ENCODE measurements at places on chromosomes 5 and 9.

- no peak for DNase-seq
Observed at GRCh38 chr9:136787690-136788400, 3.3 kb upstream of the TMEM141 start.

DNA sequence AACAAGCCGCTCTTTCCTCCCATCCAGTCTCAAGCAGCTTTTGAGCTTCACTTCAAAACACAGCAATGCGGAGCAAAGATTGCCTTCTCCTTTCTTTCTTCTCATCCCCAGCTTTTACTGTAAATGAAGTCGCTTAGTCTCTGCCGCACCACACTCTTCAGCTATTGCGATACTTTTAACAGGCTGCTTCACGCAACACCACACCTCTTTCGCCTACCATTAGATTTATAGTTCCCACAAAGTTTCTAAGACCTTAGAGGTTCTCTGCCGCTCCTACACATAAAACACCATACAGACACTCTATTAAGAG lies 711 bp downstream of the PGGT1B start:
- no peak for DNase-seq

- DNase-seq = no peak
Observed at GRCh38 chr9:130111786-130112537, 58.3 kb downstream of the GPR107 start.

DNA sequence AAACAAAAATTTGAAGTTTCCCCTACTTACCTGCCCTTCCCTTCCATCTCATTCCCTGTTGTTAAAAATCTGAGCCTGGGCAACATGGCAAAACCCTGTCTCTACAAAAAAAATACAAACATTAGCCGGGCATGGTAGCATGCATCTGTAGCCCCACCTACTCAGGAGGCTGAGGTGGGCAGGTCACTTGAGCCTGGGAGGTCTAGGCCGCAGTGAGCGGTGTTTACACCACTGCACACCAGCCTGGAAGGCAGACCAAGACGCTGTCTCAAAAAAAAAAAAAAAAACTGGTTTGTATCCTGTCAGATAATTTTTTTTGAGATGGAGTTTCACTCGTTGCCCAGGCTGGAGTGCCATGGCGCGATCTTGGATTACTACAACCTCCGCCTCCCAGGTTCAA lies 16.3 kb upstream of the REEP5 start:
- no peak for DNase-seq

- DNase-seq = no peak
Observed at GRCh38 chr5:76473661-76474060, 70.6 kb downstream of the IQGAP2 start.

DNA sequence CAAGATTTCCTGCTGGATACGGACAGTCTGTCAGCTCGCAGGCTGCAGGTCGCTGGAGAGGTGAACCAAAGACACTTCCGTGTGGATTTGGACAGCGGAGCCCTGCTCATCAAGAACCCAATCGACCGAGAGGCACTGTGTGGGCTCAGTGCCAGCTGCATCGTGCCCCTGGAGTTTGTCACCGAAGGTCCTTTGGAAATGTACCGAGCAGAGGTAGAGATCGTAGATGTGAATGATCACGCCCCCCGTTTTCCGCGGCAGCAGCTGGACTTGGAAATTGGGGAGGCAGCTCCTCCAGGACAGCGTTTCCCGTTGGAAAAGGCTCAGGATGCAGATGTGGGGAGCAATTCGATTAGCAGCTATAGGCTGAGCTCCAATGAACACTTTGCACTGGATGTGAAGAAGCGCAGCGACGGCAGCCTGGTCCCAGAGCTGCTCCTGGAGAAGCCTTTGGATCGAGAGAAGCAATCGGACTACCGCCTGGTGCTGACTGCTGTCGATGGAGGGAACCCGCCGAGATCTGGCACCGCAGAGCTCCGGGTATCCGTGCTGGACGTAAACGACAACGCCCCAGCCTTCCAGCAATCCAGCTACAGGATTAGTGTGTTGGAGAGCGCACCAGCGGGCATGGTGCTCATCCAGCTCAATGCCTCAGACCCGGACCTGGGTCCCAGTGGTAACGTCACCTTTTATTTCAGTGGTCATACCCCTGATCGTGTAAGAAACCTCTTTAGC lies 658 bp downstream of the PCDHGC4 start:
- no peak for DNase-seq

- DNase-seq = no peak
Observed at GRCh38 chr5:15966651-15967050, 212.9 kb downstream of the MARCHF11 start.

GRCh38 chr5:150181766-150182545 lies 7.9 kb upstream of the SLC6A7 start:
- DNase-seq = no peak

DNA sequence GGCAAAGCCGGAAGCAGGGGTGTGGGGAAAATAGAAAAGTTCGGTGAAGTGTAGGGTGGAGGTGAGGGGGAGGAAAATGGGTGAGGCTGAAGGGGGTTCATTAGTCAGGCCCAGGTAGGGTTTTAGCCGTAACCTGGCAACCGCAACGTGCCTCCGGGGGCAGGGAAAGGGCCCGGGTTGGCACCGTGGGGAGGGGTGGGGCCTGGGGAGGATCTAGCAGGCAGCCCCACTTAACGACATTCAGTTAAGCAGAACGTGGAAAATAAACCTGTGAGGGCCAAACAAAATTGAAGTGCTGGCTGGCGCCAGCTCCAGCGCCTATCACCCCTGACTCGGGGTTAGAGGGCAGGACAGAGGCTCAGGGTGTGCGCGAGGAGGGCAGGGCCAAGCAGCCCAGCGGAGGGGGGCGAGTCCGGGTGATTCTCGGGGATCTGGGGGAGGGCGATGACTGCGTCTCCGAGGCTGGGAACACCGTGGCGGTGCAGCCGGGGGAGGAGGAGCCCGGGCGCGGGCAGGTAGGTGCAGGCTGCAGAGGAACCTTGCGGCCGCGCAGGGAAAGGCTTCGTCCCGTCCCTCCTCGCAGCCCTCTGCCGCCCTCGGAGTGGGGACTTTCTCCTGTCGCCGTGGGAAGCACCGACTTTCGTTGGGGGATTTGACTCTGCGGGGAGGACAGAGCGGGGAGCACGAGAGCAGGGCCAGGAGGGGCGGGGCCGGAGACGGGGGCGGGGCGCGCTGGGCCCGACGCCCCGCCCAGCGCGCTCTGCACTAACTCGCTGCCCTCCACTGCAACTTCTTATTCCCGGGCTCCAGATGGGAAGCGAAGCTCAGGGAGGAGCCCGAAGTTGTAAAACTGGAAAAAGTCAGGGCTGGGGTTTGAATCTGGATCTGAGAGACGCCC lies 5.1 kb downstream of the RGS14 start:
- DNase-seq = no peak

Data from HS-5 (cell line).